ENCODE measurements at places on chromosomes 13 and 19.

DNA sequence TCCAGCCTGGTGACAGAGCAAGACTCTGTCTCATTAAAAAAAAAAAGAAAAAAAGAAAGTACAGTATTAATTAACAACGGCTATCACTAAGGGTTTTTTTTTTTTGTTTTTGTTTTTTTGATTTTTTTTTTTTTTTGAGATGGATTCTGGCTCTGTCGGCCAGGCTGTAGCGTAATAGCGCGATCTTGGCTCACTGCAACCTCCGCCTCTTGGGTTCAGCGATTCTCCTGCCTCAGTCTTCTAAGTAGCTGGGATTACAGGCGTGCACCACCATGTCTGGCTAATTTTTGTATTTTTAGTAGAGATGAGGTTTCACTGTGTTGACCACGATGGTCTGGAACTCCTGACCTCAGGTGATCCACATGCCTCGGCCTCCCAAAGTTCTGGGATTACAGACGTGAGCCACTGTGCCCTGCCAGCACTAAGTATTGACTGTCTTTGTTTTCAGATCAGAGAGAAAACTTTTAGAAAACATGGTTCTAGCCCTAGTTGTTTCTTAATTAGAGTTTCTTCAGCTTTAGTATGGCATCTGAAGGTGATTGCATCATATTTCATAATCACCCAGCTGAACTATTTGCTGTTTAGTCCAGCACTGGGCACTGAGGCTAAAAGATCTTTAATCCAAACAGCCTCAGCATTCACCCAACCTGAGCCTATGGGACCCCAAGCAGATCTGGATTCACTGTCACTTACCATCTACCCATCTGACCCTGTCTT is 2.7 kb upstream of the GATAD2A start:
- no peak for DNase-seq

DNA sequence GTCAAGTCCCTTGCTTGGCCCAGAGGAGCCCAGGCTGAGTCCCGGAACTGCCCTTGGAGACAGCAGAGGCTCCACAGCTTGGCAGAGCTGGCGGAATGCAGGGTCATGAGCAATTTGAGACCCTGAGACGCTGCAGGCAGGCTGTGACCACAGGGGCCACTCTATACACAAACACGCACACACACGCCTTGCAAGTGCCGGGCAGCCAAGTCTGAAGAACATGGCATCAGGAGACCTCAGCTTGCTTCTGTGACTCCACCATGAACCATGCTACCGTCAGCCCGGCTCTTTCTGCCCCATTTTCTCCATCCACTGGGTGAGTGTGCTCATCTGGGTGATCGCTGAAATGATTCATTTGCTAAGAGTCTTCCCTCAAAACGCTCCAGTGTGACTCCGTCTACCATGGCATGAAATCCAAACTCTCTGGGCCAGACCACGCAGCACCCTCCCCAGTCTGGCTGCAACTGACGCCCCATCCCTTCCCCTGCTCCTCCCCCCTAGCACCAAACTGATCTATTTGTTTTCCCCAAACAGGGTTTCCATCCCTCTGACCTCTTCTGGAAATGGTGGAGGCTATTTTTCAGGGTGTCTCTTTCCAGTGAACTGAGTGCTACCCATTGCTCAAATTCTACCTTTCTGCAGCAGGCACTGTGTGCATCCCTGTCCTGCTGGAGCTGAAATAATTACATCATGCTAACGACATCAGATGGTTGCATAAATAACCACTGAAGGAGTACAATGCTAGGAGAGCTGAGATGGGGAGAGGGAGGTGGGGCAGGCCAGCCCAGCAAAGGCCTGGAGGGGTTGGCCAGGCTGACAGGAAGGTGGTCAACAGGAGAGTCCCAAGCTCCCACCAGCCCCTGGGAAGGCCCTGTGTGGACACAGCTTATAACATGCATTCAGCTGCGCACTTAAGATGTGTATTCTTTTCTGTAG is 3.1 kb downstream of the CARS2 start:
- DNase-seq, result no peak

DNA sequence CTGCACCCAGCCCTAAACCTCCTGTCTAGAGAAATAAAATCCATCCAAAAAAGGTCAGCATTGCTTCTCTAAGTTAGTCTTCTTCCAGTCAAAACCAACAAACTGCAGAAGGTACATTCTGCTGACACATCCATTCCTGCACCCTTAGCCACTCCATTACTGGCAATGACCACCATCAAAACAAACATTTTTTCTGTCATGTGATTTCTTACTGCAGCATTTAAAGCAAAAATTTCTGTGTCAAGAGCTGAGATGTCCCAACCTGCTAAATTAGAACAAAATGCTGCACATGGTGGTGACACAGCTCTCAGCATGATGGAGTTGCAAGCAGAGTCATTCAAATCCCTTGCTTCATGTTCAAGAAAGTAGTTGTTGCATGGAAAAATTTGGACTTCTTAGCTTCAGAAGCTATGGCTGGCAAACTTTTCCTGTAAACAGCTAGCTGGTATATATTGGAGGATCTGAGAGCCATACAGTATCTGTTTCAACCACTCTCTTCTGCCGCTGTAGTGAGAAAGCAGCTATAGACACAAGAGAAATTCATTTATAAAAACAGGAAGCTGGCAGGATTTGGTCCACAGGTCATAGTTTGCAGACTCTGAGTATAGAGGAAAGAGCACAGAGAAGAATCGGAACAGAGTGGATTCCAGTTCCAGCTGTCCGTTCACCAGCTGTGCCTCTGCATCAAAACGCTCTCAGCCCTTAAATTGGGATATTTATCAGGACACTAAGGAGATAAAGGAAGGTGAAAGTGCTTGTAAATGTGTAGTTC is 17.4 kb downstream of the RUBCNL start:
- no peak for DNase-seq

GRCh38 chr13:84439108-84439507 is 556.8 kb upstream of the SLITRK1 start:
- no peak for DNase-seq

Data from T-helper 9 cell (primary cell).